ENCODE measurements at places on chromosomes 7 and 10. TPM values are rescaled to one million over a fixed set of nuclear protein-coding genes. Genes with fewer than 3 reads are reported as not detected.

Gene LEP
- total RNA-seq = not detected

Gene ZFAND2A
- total RNA-seq = 24.1 TPM

Gene FGFR2
- total RNA-seq = 5.7 TPM

Gene HPSE2
- total RNA-seq = not detected

Gene KLF14
- total RNA-seq = 0.39 TPM

Gene ZNF425
- 3.0 TPM for total RNA-seq

Gene SUGCT
- total RNA-seq = 3.1 TPM

Gene TMEM196
- not detected for total RNA-seq

Gene LGI1
- total RNA-seq = not detected

Gene OAT
- total RNA-seq = 166 TPM

Gene ZDHHC4
- total RNA-seq = 113 TPM

Gene CPA2
- total RNA-seq = 0.87 TPM

Gene OR6B1
- total RNA-seq = not detected

Gene UNC5B
- 1.1 TPM for total RNA-seq

Gene CACNA2D1
- 9.8 TPM for total RNA-seq

Gene TUBB8
- total RNA-seq = 0.08 TPM

Gene GARS1
- 271 TPM for total RNA-seq

Gene NEBL
- total RNA-seq = 32.3 TPM

Gene TAS2R4
- 0.57 TPM for total RNA-seq

Gene AP1S1
- 74.2 TPM for total RNA-seq

Gene IMPDH1
- 114 TPM for total RNA-seq
